Thyroid gland (tissue), 4 donors: ENCODE measurements at places on chromosomes 4 and X.

GRCh38 chr4:108716340-108716739 lies 46.5 kb downstream of the ETNPPL start:
- DNase-seq: no peak

- DNase-seq: no peak
Measured at GRCh38 chr4:30518211-30518610, 202.0 kb upstream of the PCDH7 start.

- no peak for DNase-seq
Measured at GRCh38 chrX:119549327-119550016, 15.7 kb downstream of the STEEP1 start.

DNA sequence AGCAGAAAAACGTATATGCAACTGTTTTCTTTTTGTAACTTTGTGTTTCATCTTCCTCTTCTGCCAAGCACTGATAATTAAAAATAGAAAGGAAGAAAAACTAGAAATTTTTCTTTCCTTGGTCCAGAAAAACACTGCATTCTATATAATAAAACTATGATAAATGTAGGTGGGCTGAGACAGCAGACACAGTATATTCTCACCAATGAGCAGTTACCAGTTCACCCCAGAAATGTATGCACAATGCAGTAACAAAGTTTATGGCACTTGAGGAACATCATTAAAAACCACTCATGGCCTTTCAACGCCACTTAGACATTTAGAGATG lies 79.4 kb downstream of the FAT1 start:
- DNase-seq: no peak

DNA sequence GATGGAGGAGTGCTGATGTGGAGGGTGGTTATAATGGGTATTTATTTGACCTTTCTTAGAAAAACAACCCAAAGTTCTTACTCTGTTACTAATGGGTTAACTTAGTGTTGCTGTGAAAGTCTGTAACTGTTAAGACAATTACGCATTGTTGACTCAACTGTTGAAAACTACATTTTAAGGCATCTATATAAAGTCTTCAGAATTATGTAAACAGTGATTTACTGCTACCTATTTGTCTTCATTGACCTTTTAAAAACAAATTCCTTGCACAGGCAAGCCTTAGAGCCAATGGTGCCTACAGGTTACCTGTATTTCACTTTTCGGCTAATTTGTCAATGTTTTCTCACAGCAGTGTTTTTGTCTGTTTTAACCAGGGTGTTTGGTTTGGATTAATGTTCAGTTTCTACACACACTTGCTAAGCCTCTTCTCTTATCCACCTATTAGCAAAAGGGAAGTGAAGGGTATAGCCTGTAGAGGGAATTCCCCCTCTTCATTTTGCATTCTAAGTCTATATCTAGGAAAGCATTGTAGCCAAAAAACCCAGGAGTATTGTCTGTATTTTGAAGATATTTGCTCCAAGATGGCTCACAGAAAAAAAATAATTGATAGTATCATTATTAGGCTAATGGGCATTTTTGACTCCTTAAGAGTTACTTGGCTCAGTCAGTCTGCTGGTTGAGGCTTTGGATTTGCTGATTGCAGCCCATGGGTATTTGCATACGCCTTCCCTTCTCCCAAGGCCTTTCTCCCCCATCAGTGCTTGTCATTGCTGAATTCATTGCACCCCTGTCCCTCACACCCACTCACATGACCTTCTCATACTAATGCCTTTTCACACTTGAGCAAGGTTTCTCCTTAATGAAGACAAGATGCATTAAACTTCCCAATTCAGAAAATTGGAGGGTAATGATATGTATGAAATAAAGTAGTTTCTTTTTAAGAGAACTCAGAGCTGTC lies 30.5 kb downstream of the AFF1 start:
- DNase-seq: no peak

- no peak for DNase-seq
Measured at GRCh38 chrX:34658326-34658725, 1.2 kb upstream of the TMEM47 start.
